ENCODE measurements at places on chromosomes 2 and 18. TPM values are rescaled to one million over a fixed set of nuclear protein-coding genes. Genes with fewer than 3 reads are reported as not detected.

DNA sequence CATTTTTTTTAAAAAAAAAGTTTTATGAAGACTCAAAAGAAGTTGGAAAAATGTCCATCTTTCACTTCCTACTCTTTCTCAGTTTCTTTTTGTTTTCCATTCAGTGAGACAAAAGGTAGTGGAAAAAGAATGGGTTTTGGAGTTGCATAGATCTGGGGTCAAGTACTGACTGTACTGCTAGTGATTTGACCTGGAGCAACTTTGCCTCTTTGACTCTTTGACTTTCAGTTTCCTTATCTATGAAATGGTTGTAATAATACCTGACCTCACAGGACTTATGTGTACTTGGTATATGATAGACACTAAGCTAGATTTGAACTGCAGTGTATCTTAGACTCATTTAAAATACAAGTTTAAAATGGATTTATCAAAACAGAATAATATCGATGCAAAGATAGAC is 3.5 kb upstream of the KCNE4 start:
- no peak overlapping the region for H3K4me3 ChIP-seq
- no peak for DNase-seq
- no peaks in the 10 kb centered on the region for H3K4me1 ChIP-seq
- no peak overlapping the region for H3K27ac ChIP-seq
- no peaks in the 10 kb centered on the region for H3K36me3 ChIP-seq

DNA sequence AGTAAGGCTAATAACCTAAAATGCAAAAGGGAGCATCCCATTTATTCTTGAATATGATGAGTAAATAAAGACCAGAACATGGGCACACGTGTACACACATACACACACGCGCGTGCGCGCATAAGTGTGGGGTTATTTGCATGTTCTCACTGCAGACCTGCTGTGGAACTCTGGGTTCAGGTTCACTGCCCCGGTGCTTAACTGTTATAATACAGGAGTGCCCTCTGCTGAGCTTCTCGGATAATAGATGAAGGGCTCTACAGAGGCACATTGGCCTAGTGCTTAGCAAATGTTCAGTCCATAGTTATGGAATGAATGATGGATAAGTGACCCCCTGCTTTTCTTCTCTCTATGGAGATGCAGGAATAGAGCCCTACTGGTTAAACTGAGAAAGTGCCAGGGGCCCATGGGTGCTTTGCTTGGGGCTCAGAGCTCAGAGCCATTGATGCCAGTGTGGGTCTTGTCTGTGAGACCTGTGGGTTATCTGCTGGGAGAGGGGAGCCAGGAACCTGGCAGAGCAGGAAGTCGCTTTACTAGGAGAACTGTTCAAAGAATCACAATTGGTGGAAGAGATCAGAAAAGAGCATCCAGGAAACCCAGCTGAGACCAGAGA is 3.6 kb upstream of the ARL4C start:
- DNase-seq = peak; percentile 78
- H3K27ac ChIP-seq = peak overlapping the region; percentile 77
- peaks cover 32% of the 10 kb centered on the region for H3K4me1 ChIP-seq
- no peaks in the 10 kb centered on the region for H3K36me3 ChIP-seq
- no peaks in the 10 kb centered on the region for H3K27me3 ChIP-seq

Gene SNRPD1
- total RNA-seq = 24.5 TPM

- no peaks in the 10 kb centered on the region for H3K27me3 ChIP-seq
- H3K4me3 ChIP-seq = no peak overlapping the region
- no peak overlapping the region for H3K27ac ChIP-seq
- no peaks in the 10 kb centered on the region for H3K4me1 ChIP-seq
- H3K36me3 ChIP-seq = no peaks in the 10 kb centered on the region
These were observed 387.5 kb upstream of the SOX11 start for GRCh38 chr2:5304640-5305039.

Gene RTP5
- not detected for total RNA-seq

- DNase-seq = no peak
- no peaks in the 10 kb centered on the region for H3K4me1 ChIP-seq
- no peak overlapping the region for H3K4me3 ChIP-seq
These were observed 26.0 kb upstream of the GLI2 start for GRCh38 chr2:120709608-120710041.
